Umbilical cord (tissue), 2 donors: ENCODE measurements at places on chromosomes 5 and 9. TPM values are rescaled to one million over a fixed set of nuclear protein-coding genes. Genes with fewer than 3 reads are reported as not detected.

FLT4 gene
- total RNA-seq: 0.48 TPM

TIMD4 gene
- 0.48 TPM for total RNA-seq

STC2 gene
- total RNA-seq: 34.2 TPM

TMEM174 gene
- total RNA-seq: 4.3 TPM

BTNL9 gene
- total RNA-seq: 7.0 TPM

GRCh38 chr5:175599210-175599609, 58.7 kb upstream of the HRH2 start:
- DNase-seq: no peak

- peak; percentile 80 for DNase-seq
These were observed 2.5 kb downstream of the FIBCD1 start for GRCh38 chr9:130936285-130937117.

GRCh38 chr5:55320571-55320970, 12.8 kb downstream of the MTREX start:
- DNase-seq: no peak

- no peak for DNase-seq
These were observed 8.3 kb downstream of the ZNF483 start for GRCh38 chr9:111533099-111533790.

GRCh38 chr5:127076315-127077129, 3.2 kb upstream of the C5orf63 start:
- no peak for DNase-seq

GRCh38 chr9:81724242-81724889, 35.0 kb upstream of the TLE1 start:
- peak; percentile 89 for DNase-seq

DNA sequence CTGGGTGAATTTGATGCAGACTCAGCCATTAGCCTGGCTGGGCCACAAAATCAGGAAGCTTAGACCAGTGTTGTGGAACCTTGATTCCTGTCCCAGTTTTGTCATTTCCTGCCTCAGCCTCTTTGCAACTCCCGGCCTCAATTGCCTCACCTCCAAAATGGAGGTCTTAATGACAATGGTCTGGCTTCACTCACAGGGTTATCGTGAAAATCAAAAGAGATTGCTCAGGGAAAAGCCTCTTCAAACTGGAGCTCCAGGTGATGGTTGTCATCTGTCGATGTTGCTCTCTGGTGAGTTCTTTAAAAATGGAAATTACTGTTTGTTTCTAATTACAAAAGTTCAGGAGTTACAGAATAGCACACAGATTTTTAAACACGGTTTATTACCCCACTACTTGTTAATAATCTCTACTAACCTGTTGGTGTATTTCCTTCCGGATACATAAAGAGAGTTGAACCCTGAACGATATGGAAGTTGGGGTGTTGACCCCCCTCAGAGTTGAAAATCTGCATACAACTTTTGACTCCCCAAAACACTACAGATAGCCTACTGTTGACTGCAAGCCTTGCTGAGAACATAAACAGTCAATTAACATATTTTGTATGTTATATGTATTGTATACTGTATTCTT, 109.9 kb upstream of the CPEB4 start:
- no peak for DNase-seq

DNA sequence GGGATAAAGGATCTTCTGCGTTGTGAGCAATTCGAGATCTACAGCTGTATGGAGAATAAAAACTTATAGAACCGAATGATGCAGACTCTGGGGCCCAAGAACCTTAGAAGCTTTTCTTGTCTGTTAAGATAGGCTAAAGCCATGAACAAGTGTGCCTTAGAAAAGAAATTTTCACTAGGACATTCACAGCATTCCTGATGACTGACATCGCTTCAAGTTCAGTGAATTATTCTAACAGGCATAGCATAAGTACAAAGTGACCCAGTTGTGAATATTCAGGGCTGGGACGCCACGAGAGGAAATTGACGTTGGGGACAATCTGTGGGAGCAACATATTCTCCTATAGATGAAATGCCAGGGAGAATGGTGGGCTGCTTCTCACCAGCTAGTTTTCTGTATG, 32.0 kb upstream of the PANK3 start:
- DNase-seq: peak; percentile 55

- no peak for DNase-seq
These were observed 65.9 kb upstream of the C5orf46 start for GRCh38 chr5:147972076-147972840.

GRCh38 chr5:43019614-43020398, 20.3 kb downstream of the ANXA2R start:
- DNase-seq: peak; percentile 77

GRCh38 chr5:173354645-173355044, 26.4 kb upstream of the STC2 start:
- DNase-seq: no peak

DNA sequence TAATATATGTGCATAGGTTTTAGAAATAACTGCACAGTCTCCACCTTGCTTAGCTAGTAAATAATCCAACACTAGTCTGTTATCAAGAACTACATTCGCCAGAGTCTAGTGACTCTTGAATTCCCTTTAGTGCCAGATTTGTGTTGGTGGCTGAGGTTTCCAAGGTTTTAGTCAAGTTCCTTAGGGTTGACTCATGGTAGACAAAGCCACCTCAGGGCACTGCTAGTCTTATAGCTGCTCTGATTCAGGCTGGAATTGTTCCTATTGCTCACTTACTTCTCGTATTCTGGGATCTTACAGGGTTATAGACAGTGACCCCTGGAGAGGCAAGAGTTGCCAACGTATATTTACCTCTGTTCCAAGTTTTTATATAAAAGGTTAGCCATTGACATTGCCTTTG, 1369.8 kb upstream of the CDH9 start:
- no peak for DNase-seq

DNA sequence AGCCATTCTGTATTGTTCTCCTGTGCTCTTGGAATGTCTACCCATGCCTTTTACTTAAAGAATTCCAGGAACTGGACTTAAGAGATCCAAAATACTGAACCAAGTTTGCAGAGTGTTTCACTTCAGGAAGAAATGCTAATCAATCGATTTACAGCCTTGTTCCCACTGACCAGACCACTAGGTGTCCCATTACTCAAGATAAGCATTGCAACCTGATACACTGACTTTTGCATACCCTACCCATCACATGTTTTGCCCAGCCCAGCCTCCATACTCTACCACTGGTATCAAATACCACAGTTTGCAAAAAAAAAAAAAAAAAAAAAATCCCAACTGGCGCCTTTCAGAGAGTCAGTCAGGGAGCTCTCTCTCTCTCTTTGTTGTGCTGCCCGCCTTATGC, 550.8 kb downstream of the CDH9 start:
- DNase-seq: no peak

GRCh38 chr9:130607640-130608420, 28.5 kb downstream of the FUBP3 start:
- no peak for DNase-seq

GRCh38 chr9:127142291-127142690, 19.9 kb upstream of the ANGPTL2 start:
- no peak for DNase-seq

DNA sequence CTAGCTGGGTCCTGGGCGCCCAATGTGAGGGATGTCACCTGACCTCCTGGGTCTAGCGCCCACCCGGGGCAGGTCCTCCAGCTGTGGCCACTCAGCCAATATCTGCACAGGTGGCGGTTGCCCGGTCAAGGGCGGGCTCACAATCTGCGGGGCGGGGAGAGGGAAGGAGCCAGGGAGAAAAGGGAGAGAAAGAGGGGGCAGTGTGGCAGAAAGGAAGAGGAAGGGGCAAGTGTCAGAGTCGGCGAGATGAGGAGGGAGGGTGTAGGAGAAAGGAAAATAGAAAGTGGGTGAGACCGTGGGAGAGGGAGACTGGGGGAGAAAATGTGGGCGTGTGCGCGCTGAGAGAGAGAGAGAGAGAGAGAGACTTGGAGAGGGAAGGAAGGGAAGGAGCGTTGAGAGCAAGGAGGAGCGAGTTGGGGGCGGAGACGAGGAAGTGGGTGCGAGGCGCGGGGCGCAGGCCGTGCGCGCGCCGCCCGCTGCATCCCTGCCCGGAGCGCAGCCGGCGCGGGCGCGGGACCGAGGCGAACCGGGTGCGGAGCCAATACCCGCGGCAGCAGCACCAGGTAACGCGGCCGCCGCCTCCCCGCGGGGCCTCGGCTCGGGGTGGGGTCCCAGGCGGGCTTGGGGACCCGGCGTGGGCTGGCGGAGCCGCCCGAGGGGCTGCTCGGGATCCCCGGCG, at the start of gene HRH2:
TSS of gene HRH2 (plus strand) at position 479 of the 679 bp plus-strand sequence. CDS start 25,163 bp downstream, outside the sequence.
- DNase-seq: peak; percentile 66

DNA sequence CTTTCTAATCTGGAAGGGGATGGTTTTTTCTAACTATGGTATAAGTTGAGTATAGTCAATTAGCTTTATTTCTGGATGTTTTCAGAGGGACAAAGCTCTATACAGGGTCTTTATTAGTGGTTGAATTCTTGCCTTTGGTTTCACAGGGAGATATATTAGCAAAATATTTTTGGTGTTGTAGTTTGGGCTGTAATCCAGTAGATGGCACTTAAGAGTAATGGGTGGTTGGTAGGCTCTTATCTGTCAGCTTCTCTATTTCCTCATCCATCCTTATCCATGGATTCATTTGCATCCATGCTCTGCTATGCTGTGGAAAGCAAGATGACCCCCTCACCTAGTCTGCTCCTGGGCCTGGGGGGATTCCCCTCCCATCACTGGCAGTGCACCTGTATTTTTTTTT, 363.6 kb upstream of the CYLC2 start:
- DNase-seq: no peak

DNA sequence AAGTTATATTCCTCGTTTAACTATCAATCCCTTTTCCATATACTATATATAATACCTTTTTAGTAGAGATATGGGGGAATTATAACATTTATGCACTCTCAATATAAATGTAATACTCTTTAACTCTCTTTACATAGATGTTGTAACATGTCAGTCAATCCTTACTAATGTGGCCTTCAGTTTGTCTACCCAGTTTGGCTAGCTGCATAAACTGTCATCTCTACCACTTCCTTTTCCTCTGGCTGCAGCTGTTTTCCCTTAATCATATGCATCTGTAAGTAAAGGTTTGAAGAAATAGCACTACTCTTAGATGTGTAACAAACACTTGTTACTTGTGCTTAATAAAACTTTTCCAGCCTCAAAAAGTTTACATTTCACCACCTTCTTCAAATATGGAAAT, 13.4 kb downstream of the ABHD17B start:
- no peak for DNase-seq

DNA sequence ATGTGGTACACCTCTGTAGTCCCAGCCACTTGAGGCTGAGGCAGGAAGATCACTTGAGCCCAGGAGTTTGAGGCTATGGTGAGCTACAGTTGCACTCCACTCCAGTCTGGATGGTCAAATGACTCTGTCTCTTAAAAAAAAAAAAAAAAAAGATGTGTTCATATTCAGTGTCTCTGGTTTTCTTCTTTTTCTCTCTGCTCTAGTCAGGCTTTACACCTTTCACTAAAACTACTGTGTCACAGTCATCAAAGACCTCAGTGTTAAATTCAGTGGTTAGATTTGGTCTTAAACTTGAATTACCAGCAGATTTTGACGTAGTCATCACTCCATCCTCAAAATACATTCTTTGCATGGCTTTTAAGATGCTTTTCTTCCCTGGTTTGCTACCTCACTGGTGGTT, 28.8 kb downstream of the NAA35 start:
- no peak for DNase-seq

DNA sequence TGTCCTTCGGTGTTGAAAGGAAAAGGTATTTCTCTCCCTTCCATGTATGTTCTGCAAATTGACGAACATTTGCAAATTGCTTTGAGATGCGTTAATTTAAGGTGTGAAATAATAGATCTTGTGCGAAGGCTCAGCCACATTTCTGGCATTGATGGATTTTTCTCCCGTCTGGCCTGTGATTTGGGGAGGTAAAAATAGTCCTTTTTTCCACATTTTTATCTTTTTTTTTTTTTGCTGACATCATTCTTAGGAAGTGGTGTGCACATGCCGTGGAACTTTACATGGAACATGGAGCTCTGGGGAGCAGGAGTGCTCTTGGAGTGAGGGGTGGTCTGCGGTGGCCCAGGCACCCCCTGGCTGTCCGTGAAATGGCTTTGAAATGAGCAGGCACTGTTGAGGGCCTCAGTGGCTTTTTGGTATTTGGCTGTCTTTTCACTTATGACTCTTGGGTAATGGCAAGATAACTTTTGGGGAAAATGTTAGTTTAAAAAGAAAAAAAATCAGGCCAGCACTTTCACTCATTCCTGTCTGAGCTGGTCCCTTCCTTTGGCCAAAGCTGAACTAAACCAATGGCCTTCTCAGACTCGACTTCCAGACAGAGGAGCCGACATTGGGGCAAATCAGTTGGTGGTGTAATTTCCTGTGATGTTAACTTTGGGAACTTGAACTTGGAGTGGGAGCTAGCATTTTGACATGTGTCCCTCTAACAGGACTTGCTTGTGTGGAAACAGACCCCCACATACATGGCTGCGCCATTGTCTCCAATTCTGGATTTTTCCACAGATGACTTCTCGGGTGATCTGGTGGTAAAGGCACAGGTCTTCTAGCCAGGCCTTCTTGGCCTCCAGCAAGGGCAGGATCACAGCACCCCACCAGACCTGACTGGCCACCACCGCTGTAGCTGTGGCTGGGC, 4.2 kb downstream of the NEK6 start:
- DNase-seq: no peak

GRCh38 chr5:134041570-134042411, 37.0 kb upstream of the VDAC1 start:
- no peak for DNase-seq

DNA sequence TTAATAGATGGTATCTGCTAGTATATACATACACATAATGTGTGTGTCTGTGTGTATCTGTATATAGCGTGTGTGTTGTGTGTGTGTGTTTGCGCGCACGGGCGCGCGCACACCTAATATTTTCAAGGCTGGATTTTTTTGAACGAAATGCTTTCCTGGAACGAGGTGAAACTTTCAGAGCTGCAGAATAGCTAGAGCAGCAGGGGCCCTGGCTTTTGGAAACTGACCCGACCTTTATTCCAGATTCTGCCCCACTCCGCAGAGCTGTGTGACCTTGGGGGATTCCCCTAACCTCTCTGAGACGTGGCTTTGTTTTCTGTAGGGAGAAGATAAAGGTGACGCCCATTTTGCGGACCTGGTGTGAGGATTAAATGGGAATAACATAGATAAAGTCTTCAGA, 757 bp downstream of the FXN start:
- DNase-seq: no peak

DNA sequence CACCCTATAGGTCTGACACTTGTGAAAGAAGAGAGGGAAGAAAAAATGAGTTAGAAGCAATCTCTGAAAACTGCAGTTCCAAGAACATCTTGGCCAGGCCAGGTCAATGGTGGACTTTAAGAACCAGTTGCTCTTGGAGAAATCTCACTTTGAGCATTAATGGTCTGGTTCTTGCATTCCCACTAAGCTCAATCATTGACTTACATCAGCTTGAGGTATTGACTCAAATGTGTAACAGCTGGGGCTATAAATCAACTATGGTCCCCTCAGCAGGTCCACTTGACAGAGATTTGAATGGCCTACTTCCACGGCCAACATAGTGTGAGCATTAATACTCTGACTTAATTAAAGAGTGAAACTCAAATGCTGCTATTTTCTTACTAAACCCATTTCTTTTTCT, 357.8 kb upstream of the RGMB start:
- no peak for DNase-seq

- no peak for DNase-seq
These were observed 325.9 kb upstream of the CYLC2 start for GRCh38 chr9:102669220-102669619.

GRCh38 chr5:43699910-43700309, 96.9 kb downstream of the NNT start:
- no peak for DNase-seq
